ENCODE measurements at places on chromosomes 4 and X. TPM values are rescaled to one million over a fixed set of nuclear protein-coding genes. Genes with fewer than 3 reads are reported as not detected.

DNA sequence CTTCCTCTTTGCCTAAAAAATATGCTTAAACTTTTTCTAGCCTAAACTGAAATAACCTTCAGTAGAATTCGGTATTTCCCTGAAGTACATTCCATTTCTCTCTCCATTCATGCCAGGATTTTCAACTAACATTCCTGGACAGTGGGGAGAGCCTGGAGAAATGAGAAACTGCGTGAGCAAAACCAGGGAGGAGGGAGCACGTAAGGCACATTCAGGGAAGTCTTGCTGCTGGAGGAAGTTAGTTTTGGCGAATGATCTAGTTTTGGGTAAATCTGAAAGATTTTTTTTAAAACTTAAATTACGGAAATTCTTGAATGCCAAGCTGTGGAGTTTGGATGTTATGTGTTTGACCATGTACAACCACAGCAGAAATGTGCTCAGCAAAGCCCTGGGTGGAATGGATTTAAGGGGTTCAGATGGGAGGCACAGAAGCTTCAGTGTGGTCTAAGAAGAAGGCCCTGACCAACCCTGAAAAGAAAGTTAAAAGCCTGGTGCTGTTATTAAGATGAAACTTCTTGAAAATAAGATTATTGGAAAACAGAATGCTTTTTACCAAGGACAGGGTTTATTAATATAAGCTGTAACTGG is 347.8 kb downstream of the ANK2 start:
- no peak for DNase-seq

DIAPH2 gene
- total RNA-seq: 17.1 TPM

- DNase-seq: no peak
These were observed 24.1 kb downstream of the MSMO1 start for GRCh38 chr4:165351359-165352130.

GRCh38 chr4:153507310-153508073 is 41.3 kb downstream of the TMEM131L start:
- DNase-seq: no peak

DNA sequence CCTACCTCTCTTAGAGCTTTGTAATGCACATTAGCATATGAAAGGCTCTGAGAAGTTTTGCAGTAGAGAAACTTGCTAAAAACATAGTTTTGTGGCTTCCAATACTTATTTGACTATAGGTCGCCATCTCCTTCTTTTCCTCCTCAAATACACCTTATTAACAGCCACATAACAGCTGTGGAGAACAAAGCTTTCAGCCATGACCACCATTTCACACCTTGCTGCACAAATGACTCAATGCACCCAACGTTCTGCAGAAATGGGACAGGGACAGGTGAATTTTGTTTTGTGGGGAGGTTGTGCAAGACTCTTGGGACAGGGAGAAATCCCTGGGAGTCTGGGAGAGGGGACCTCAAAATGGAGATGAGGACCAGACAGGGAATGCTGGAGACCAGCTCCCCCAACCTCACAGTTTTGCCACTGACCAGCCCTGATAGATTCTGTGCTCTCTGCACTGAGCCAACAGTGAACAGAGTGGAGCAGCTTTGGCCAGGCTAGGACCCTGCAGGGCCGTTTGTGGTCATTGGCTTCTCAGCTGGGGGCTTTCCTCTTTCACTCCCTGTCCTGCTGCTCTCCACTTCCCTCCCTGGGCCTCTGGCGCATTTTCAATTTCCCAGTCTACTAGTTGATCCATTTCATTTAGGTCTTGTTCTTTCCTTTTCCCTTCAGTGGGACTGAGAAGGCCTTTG is 16.6 kb downstream of the FRMPD3 start:
- DNase-seq: no peak

- DNase-seq: no peak
These were observed 5.8 kb downstream of the BMP2K start for GRCh38 chr4:78781924-78782323.

TEC gene
- 8.3 TPM for total RNA-seq

FGFR3 gene
- 307 TPM for total RNA-seq

FAAH2 gene
- 11.3 TPM for total RNA-seq

FBXW7 gene
- 32.3 TPM for total RNA-seq

Data from esophagus squamous epithelium (tissue), 5 donors.